ENCODE measurements at places on chromosomes 13 and 19. TPM values are rescaled to one million over a fixed set of nuclear protein-coding genes. Genes with fewer than 3 reads are reported as not detected.
A peak's percentile ranks its signal among the peaks of the same experiment; 100 is the strongest.

DNA sequence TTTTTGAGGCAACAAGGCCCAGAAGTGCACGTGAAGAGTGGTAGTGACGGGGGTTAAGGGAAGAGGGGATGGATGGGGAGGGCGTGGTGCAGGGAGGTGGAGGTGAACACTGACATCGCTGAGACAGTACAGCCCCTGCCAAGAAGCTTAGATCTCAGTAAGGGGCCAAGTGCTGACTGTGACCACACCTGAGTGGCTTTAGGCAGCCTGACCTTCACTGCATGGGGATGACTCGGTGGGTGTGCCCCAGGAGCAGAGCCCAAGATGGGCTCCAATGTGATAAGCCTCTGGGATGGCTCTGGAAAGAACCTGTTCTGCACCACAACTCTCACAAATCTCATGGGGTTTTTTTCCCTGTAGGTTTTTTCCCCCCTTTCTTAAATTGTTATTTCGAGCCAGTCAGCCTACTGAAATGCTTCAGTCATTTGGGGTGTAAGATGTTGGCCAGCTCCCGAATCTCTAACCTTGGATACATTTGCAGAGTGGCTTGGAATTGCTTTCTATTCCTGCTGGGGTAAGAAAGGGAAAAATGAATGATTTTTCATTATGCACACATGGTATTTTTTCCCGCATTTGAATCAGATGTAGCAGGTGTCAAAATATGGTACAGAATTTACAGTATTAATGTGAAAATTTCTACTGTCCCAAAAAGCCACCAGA lies 165.0 kb downstream of the TM9SF2 start:
- DNase-seq: no peak

NXNL1 gene
- not detected for total RNA-seq

- no peak for DNase-seq
Measured at GRCh38 chr19:36482876-36483275, 6.5 kb downstream of the ZNF566 start.

DNA sequence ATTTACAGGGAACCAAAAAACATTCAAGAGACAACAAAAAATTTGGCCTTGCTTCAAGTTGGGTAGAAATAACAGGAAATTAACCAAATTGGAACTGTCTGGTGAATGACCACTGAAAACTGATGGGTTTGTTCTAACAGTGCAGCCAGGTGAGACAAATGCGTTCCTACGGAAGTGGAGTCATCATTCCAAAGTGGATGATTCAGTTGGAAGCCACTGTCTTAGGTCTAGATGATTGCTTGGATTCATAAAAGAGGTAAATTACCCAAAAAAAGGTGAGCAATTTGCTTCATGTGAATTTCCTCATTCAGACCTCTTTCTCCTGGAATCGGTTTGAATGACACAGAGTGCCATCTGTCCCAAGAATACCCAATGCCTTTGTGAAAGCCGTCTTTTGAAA lies 87.1 kb upstream of the IPO5 start:
- no peak for DNase-seq

POSTN gene
- not detected for total RNA-seq

- DNase-seq: peak; percentile 23
Measured at GRCh38 chr19:49327878-49328544, 3.0 kb upstream of the SLC6A16 start.
